Smooth muscle cell of the pulmonary artery (primary cell): ENCODE measurements at places on chromosomes 16 and 17. TPM values are rescaled to one million over a fixed set of nuclear protein-coding genes. Genes with fewer than 3 reads are reported as not detected.

MEIOC gene
- total RNA-seq, result 0.07 TPM in 1 of 2 replicates, not detected in the other

CDYL2 gene
- total RNA-seq, result 6.5 and 11.8 TPM in 2 replicates

CDT1 gene
- 3.8 and 4.2 TPM in 2 replicates for total RNA-seq

PPP1R27 gene
- not detected in 2 replicates for total RNA-seq

CHRNB1 gene
- 5.2 and 6.7 TPM in 2 replicates for total RNA-seq

ASIC2 gene
- 0.07 and 0.46 TPM in 2 replicates for total RNA-seq

CMTR2 gene
- 19.5 and 21.1 TPM in 2 replicates for total RNA-seq

CACNG1 gene
- total RNA-seq, result not detected in 2 replicates

FBXO39 gene
- total RNA-seq, result 0.07 and 0.26 TPM in 2 replicates

KRT31 gene
- not detected in 2 replicates for total RNA-seq

VPS4A gene
- 31.0 and 32.0 TPM in 2 replicates for total RNA-seq

PROCA1 gene
- 0.85 and 1.6 TPM in 2 replicates for total RNA-seq

MFAP4 gene
- 39.1 and 59.7 TPM in 2 replicates for total RNA-seq

MRPL12 gene
- total RNA-seq, result 7.2 and 10.0 TPM in 2 replicates

NOG gene
- 1.6 and 2.0 TPM in 2 replicates for total RNA-seq

ACSM5 gene
- total RNA-seq, result 0.13 TPM in 1 of 2 replicates, not detected in the other

FOXC2 gene
- total RNA-seq, result 5.0 and 6.4 TPM in 2 replicates

PRSS22 gene
- not detected in 2 replicates for total RNA-seq

DDX52 gene
- 15.5 and 16.6 TPM in 2 replicates for total RNA-seq

OR3A2 gene
- total RNA-seq, result 0.20 TPM in 1 of 2 replicates, not detected in the other

G6PC1 gene
- total RNA-seq, result not detected in 2 replicates

SNX20 gene
- not detected in 2 replicates for total RNA-seq

BAIAP2 gene
- total RNA-seq, result 6.6 and 15.9 TPM in 2 replicates

SMIM22 gene
- not detected in 2 replicates for total RNA-seq

ADAMTS18 gene
- total RNA-seq, result 1.2 and 23.2 TPM in 2 replicates

NMT1 gene
- 68.2 and 69.5 TPM in 2 replicates for total RNA-seq

KIF1C gene
- 83.3 and 112 TPM in 2 replicates for total RNA-seq

CIITA gene
- 0.10 and 1.1 TPM in 2 replicates for total RNA-seq
